ENCODE measurements at places on chromosomes 13 and 19. TPM values are rescaled to one million over a fixed set of nuclear protein-coding genes. Genes with fewer than 3 reads are reported as not detected.

OR7A5 gene
- not detected for polyA plus RNA-seq

NRTN gene
- 2.8 TPM for polyA plus RNA-seq

MYO16 gene
- polyA plus RNA-seq, result 0.06 TPM

ZNF723 gene
- polyA plus RNA-seq, result not detected

TMEM221 gene
- 0.20 TPM for polyA plus RNA-seq

MYPOP gene
- 3.5 TPM for polyA plus RNA-seq
